H1 (cell line): ENCODE measurements at places on chromosomes 6 and 20. TPM values are rescaled to one million over a fixed set of nuclear protein-coding genes. Genes with fewer than 3 reads are reported as not detected.

GRCh38 chr20:33674294-33675135, at the start of gene NECAB3:
Gene NECAB3, minus strand, starts transcription at chr20:33674428. Its CDS starts 76 bp downstream, at chr20:33674352.
- DNase-seq: peak; percentile 87

DNA sequence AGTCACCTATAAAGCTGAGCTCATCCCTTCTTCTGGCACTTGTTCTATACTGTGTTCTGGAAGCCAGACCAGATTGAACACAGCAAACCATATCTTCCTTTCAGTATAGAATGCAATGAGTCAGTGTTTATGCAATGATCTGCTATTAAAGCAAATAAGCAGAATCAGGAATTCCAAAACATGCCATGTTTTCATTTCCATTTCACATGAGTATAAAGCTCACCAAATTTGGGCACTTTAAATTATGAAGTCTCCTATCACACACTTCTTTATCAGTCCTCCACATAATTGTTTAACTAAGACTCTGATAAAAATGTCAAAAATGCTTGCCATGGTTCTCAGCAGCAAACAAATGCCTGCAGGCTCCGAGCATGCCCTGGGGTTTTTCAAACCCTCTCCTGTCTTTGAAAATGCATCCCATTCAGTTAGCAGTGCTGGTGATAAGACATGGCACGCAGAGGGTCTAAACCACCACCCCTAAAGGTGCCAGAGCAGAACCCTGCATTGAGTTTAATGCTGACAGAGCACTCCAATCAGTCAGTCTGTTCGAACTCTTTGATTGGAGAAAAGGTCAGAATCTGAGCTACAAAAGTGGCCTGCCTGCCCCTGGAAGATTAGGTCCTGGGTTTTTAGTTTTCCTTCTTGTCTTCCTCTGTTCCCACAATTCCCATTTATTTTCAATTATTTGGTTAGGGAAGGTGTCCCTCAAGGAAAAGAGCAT, 234.1 kb downstream of the GMPR start:
- no peak for DNase-seq

GRCh38 chr6:137099689-137100403, 55.1 kb upstream of the IL20RA start:
- no peak for DNase-seq

- DNase-seq: no peak
Measured at GRCh38 chr20:3909952-3910366, 20.8 kb downstream of the PANK2 start.

- no peak for DNase-seq
Measured at GRCh38 chr20:63742381-63743024, 2.9 kb downstream of the SLC2A4RG start.

GRCh38 chr20:14866841-14867514, 529.6 kb upstream of the FLRT3 start:
- DNase-seq: no peak

GRCh38 chr6:146938266-146938665, 266.0 kb upstream of the STXBP5 start:
- no peak for DNase-seq

- DNase-seq: peak; percentile 23
Measured at GRCh38 chr20:51221791-51222408, 199.0 kb upstream of the KCNG1 start.

DNA sequence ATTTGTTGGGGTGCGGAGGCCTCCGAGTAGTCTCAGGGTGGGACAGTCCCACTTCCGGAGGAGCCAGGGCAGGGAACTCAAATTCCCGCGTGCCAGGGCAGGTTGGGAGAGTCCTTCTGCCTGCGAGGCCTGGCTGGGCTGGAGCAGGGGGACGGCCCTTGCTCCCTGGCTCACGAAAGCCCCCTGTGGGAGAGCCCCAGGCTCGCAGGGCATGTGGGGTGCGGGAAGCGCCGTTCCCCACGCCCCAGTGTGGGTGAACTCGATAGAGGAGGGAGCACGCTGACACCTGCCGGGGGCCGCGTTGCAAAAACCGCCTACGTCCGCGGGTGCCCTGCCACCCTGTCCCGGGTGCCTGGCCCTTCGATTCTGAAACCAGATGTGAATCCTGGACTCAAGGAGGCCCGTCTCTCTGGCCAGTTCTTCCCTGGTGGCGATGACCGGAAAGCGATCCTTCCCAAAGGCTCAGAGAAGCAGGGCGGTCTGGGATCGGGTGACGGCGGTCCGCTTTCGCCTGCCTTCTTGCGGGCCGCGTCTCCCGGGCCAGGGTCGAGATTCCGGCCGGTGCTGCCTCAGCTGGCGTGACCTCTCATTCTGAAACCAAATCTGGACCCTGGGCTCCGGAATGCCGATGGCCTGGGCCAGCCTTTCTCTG, 1846.5 kb upstream of the DEFB115 start:
- no peak for DNase-seq

- DNase-seq: no peak
Measured at GRCh38 chr20:50234288-50234687, 43.7 kb downstream of the CEBPB start.

- no peak for DNase-seq
Measured at GRCh38 chr6:6890400-6890858, 217.3 kb upstream of the RREB1 start.

GRCh38 chr6:16844183-16844582, 82.9 kb upstream of the ATXN1 start:
- no peak for DNase-seq

DNA sequence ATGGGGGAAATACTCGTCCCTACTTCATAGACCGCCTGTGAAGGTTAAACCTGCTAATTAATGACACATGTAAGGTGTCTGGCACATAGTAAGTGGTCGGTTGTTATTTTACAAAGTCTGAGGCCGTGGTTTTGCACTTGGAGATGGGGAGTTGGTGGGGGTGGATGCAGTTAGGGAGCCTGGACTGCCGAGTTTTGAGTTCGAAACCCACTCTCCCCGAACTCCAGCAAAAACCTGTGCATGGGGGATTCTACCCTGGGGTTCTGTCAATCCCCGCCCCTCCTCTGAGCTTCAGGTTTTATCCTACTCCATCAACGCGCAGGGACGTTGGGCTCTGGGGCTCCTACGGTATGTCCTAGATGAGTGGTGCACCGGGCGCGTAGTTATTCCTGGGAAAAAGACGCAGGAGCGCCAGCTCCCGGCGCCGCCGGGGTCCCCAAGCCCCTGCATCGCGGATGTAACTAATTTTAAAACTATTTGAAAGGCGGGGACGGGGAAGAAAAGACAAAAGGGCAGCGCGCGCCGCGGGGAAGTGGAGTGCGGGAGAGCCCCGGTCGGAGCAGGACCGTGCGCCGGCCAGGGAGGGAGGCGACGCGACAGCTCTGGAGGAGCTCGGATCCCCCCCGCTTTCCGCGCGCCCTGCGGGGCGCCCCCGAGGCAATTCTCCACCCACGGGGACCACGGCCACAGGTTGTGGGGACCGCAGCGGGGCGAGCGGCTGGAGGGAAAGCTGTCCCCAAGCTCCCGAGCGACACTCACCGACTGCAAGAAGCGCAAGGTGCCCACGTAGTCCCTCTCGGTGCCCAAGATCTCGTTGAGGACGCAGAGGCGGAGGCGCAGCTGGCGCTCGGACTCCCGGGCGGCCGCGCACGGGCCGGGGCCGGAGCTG, 672 bp downstream of the PREX1 start:
- DNase-seq: peak; percentile 78

DNA sequence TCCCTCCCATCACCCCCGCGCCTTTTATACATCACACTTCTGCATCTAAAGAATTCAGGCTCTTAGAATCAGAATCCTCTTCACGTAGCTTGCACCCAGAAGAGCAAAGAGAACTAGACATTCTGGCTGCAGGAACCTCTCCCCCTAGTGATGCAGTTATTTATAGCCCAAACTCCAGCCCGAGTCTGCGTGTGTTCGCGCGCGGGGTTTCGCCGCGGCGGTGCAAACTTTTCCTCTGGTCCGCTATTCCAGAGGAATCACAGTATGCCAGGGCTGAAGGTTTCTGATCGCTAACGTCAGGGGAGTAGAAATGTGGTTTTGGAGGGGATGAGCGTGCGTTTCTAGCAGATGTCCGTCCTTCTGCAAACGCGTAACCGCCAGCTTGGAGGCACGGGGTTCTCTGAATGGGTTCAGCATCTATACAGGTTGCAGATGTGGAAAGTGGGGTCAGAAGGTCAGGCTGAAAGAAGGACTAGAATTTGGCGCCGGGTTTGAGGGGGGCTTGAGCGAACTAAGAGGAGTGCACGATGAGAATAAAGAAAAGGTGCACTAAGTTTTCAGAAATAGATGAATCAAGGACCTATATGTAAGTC, 1.8 kb downstream of the EPHA7 start:
- no peak for DNase-seq

GRCh38 chr6:93086351-93086750, 333.0 kb downstream of the EPHA7 start:
- DNase-seq: no peak

DNA sequence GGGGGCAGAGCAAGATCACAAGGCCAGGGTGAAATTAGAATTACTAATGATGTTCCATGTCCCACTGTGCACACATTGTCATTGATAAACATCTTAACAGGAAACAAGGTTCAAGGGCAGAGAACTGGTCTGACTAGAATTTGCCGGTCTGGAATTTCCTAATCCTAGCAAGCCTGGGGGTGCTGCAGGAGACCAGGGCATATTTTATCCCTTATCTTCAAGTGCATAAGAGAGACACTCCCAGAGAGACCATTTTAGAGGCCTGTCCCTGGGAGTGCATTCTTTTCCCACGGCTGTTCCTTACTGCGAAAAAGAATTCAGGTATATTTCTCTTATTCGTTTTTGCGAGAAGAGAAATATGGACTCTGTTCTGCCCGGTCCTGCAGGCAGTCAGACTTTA, 41.5 kb downstream of the CD83 start:
- DNase-seq: no peak

GRCh38 chr6:42227173-42227850, 9.7 kb upstream of the MRPS10 start:
- no peak for DNase-seq

DNA sequence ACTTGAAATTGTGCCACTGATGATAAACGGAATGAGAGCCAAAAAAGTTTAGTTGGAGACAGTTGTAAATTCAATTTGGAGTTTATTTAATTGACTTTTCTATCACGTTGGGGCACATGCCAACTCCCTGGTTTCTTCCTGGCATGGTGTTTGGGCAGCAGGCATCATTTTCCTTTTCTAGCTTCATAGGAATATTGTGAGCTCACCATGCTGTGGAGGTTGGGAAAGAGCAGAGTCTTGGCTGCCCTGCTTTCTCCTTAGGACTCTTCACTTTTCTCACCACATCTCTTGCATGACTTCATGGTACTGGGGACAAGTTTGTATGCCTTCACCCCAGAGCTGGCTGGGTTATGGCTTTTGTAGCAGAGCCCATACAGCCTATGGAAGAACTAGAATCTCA, 6.4 kb downstream of the SCAND1 start:
- DNase-seq: no peak

DNA sequence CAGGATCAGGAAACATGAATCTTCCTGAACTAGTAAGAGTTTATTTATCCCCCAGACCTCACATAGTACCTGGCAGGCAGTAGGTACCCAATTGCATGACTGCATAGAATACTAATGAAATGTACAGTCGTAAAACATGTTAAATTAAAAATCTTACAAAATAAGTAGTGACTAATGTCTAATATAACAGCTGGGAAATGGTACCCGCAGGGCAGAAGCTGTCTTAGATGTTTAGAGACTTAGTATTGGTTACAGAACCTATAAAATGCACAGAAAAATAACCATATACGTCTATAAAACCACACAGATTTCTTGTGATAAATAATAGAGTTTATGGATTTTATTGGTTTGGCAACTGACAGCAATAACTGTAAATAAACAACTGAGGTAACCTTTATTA, 139.1 kb upstream of the GMDS start:
- no peak for DNase-seq

DNA sequence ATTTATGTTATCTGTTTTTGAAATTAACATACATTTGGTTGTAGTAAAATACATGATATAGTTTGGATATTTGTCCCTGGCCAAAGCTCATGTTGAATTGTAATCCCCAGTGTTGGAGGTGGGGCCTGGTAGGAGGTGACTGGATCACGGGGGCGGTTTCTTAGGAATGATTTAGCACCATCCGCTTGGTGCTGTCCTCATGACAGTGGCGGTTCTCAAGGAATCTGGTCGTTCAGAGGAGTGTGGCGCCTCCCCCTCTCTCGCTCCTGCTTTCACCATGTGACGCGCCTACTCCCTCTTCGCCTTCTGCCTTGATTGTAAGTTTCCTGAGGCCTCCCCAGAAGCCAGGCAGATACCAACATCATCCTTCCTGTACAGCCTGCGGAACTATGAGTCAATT, 29.0 kb downstream of the CTCFL start:
- DNase-seq: no peak

GRCh38 chr6:24378473-24379097, 20.7 kb upstream of the DCDC2 start:
- DNase-seq: no peak

OPRL1 gene
- 0.52 and 0.63 TPM in 2 replicates for total RNA-seq

SLC2A10 gene
- 9.7 and 9.9 TPM in 2 replicates for total RNA-seq

CSNK2A1 gene
- 247 and 260 TPM in 2 replicates for total RNA-seq

CCDC170 gene
- 0.09 TPM in 1 of 2 replicates, not detected in the other for total RNA-seq

LGSN gene
- 0.19 TPM in 1 of 2 replicates, not detected in the other for total RNA-seq

MYBL2 gene
- total RNA-seq: 207 and 208 TPM in 2 replicates

FOXQ1 gene
- not detected in 2 replicates for total RNA-seq

MMP24 gene
- 18.8 and 20.0 TPM in 2 replicates for total RNA-seq

SMOC2 gene
- 7.7 and 9.0 TPM in 2 replicates for total RNA-seq

B3GALT4 gene
- total RNA-seq: 3.0 and 4.2 TPM in 2 replicates

KCNQ2 gene
- 82.6 and 88.6 TPM in 2 replicates for total RNA-seq

GTSF1L gene
- not detected in 2 replicates for total RNA-seq

ZNF165 gene
- 9.3 and 10.2 TPM in 2 replicates for total RNA-seq

CDH26 gene
- total RNA-seq: 1.7 and 2.3 TPM in 2 replicates

RTF2 gene
- total RNA-seq: 51.2 and 51.4 TPM in 2 replicates

PKIB gene
- 72.0 and 73.3 TPM in 2 replicates for total RNA-seq

GFOD1 gene
- 8.5 and 8.8 TPM in 2 replicates for total RNA-seq

SLC25A27 gene
- total RNA-seq: 8.4 and 9.5 TPM in 2 replicates
